ENCODE measurements at places on chromosomes 16 and 17.

GRCh38 chr16:71956486-71956885 is 43.7 kb downstream of the PKD1L3 start:
- DNase-seq: peak; percentile 30

DNA sequence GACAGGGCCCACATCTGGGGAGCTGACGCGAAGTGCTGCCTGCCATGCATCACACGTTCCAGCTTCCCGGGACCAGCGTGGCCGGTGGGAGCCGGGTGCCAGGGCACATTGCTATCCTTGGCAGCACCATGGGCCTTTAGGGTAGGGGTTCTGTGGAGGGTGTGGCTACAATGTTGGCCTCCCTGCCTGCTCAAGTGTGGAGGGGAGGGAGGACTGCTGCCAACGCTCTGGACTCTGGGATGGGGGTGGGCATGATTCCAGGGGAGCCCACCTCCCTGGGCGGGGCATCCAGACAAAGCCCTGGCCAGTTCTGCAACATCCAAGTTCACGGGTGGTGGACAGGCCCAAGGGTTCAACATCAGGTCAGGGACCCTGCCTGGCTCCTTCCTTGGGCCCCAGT is 13.9 kb downstream of the GRB7 start:
- no peak for DNase-seq

DNA sequence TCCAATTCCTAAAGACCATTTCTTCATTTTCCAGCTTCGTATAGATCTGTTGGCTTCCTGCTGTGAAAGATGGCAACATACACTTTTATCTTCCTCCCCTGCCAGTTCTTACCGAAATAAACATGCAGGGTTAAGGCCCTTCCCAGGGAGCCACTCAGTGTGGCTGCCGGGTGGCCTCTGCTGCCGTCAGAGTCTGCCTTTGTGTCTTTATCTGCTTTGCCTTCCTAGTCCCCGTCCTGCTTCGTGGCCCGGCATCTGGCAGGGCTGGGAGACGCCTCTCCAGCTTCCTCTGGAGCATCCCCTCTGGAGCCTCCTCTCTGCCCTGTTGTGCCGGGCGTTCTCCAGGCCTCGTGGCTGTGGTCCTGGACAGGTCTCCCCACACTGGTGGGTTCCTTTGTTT is 30.3 kb upstream of the CAPN15 start:
- no peak for DNase-seq

DNA sequence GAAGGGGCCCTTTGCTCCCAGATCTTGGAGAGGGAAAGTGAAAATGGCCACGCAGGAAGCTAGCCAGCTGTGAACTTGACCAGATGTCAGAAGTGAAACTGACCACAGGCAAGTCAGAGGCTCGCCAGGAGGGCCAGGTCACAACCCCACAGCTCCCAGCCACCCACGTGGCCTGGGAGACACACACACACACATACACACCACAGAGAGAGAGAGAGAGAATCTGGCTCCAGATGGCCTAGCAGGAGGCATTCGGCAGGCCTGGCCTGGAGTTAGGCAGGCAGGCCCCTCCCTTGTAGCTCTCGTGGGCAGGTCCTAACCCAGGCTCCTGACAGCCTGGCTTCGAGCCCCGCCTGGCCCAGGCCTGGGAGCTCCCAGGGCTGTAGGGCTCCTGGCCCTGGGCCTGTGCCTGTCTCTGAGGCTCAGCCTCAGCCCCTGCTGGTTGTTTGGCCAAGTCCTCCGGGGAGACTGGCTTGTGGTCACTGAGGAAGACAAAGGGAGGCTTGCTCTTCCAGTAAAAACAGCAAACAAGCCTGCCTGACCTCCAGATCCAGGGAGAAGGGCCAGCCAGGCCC is 20.2 kb downstream of the NGFR start:
- peak; percentile 64 for DNase-seq

- DNase-seq: no peak
These were observed 240.6 kb upstream of the ZFHX3 start for GRCh38 chr16:73288520-73288919.

GRCh38 chr16:27365142-27366089 is 36.6 kb upstream of the IL21R start:
- DNase-seq: no peak

Measured in inflammatory macrophage (primary cell).